Activated T-helper 2 cell treated with anti-CD3 and anti-CD28 coated beads, Interferon-gamma antibody, Interleukin-2, Interleukin-4, amounts not matched to agents 10 μg/mL and 5 μg/mL and 100 μg/mL, durations not matched to agents 14 hours and 24 hours and 36 hours (primary cell): ENCODE measurements at places on chromosomes 2 and 18. TPM values are rescaled to one million over a fixed set of nuclear protein-coding genes. Genes with fewer than 3 reads are reported as not detected.

Gene EMX1
- total RNA-seq, result not detected in 2 replicates

- H3K4me3 ChIP-seq, result no peak overlapping the region
- no peaks in the 10 kb centered on the region for H3K4me1 ChIP-seq
- no peak for DNase-seq
- no peak overlapping the region for H3K27ac ChIP-seq
- H3K27me3 ChIP-seq, result no peaks in the 10 kb centered on the region
These were observed 177.9 kb upstream of the ARL4C start for GRCh38 chr2:234674781-234675201.

Gene RNF125
- 82.5 and 83.6 TPM in 2 replicates for total RNA-seq

Gene C1QL2
- total RNA-seq, result not detected in 2 replicates

DNA sequence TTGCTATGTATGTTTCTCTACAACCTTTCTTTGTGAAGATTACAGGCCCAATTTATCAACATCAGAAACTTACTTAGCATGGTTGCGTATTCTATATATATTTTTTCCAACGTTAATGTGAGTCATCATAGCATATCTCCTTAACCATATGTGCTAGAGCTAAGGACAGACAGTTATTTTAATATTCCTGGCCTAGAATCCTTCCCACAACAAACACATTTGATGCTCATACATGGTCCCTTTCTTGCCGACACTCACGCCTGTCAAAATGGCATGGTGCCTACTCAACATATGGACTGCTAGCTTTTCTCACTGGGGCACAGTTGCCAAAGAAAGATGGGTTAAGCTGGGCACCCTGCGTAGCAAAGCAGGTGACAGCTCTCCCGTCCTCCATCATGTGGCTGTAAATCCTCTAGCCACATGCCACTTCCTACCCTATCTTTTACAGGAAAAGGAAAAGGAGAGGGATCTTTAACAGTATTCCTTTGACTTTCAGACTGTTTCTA lies 75.2 kb upstream of the GALNT5 start:
- no peak for DNase-seq
- H3K27ac ChIP-seq, result no peak overlapping the region
- H3K4me3 ChIP-seq, result no peak overlapping the region

Gene LBX2
- total RNA-seq, result 1.6 and 2.2 TPM in 2 replicates
